AG09319 (cell line): ENCODE measurements at places on chromosomes 7 and 10.

- DNase-seq: no peak
Observed at GRCh38 chr10:98209441-98209840, 58.6 kb downstream of the LOXL4 start.

DNA sequence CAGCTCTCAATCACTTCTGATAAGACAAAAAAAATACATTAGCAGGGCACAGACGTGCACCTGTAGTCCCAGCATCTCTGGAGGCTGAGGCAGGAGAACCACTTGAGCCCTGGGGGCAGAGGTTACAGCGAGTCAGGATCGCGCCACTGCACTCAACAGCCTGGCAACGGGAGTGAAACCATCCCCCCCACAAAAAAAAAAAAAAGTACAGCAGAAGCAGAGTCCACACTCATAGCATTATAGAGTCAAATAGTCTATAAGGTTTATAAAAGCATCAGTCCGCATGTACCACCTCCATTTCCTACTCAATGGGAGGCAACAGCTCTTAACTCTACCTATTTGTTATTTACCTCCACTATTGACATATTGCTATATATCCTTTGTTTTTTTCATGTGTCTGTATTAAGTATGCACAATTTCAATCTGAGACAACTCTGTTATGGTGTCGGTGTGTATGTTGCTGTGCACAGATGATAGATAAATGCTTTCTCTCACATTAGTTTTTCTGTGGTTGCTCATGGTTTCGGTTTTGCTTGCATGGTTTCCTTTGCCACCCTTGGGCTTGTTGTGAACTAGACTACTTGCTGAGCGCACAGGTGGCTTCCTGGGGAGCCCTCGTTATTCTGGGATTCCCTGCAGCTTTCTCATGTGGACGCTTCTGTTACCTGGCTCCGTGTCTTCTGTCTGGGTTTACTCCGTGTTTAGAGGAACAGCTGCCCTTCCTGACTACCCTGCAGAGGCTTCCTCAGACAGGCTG lies 40.4 kb downstream of the PROSER2 start:
- no peak for DNase-seq

GRCh38 chr10:86684331-86685097 lies 16.2 kb downstream of the LDB3 start:
- no peak for DNase-seq

DNA sequence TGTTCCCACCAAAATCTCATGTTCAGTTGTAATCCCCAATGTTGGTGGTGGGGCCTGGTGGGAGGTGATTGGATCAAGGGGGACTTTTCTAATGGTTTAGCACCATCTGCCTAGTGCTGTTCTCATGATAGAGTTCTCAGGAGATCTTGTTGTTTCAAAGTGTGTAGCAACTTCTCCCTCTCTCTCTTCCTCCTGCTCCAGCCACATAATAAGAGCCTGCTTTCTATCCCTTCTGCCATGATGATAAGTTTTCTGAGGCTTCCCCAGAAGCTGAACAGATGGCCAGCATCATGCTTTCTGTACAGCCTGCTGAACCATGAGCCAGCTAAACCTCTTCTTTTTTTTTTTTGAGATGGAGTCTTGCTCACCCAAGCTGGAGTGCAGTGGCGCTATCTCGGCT lies 910.6 kb downstream of the KCNMA1 start:
- DNase-seq: no peak

- no peak for DNase-seq
Observed at GRCh38 chr7:156465186-156465585, 175.4 kb upstream of the RNF32 start.

DNA sequence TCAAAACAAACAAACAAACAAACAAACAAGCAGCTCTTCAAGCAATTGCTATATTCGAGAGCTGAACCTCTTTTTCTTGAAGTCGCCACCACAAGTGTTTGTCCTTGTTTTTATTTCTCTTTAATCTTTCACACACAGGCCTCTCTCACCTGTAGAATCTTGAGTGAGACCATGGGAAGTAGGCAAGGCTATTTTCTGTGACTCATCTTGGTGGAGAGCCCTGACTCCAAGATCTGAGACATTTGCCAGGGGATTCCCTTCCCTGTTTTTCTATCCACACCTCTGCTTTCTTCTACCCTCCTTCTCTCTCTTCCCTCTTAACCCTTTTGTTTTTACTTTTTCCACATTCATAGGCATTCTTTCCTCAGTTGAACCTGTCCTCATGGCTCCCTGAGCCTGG lies 8.0 kb upstream of the TAS2R60 start:
- no peak for DNase-seq

DNA sequence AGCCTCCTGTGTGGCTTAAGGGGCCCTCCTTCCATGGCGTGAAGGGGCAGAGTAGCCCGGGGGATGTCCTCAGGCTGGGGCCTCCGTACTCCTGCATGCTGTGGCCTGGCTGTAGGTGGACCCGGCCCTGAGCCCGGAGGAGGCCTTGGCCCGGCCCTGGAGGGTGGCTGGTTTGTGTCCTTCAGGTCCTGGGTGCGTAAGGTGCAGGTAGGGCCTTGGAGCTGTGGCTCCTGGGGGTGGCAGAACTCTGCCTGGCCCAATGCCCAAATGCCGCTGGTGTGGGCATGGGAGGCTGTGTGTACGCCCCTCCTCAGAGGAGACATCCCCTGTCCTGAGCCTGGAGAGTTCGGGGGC lies 26.9 kb upstream of the AMZ1 start:
- DNase-seq: no peak

GRCh38 chr7:4143511-4144171 lies 538.5 kb upstream of the FOXK1 start:
- no peak for DNase-seq

DNA sequence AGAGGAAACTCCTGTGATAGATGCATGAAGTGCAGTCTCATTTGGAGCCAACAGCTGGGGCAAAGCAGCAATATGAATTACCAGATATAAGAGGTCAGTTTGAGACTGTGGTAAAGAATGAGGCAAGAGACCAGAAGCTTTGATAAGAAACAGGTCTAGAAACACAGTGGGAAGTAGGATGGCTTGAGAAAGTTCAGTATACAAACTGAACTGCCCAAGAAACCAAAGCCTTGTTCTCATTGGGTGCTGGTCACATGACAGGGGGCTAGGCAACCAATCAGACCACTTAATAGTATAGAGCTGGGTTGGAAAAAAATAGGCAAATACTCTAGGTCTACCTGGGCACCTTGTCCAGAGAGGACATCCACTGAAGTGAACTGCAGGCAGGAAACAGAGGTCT lies 46.2 kb upstream of the PLCE1 start:
- DNase-seq: no peak

DNA sequence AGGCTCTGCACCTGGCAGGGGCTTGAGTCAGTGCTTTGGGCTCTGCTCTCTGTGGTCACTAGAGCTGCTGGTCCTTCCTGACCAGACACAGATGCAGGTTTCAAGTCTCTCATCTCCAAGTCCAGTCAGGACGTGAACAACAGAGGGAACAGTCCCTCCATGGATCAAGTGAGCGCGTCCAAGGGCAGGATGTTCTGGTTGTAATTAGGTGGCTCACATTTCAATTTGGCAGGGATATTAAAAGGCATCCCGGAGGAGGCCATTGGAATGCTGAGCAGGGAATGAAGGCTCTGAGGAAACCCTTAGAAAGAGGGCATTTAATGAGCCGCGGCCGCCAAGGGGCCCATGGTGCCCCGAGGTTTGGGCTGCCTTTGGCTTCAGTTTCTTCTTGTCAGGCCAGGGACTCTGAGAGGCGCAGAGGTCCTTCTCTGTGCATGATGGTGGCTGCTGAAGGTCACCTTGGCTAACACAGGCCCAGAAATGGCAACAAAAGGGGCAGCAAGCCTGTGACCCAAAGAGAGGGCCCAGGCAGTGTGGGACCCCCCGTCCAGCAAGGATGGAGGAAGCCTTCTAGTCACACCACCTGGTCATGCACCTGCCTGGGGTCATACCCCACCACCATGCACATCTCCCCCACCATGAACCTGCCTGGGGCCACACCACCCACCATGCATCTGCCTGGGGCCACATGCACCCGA lies 30.7 kb upstream of the INPP5A start:
- peak; percentile 83 for DNase-seq

DNA sequence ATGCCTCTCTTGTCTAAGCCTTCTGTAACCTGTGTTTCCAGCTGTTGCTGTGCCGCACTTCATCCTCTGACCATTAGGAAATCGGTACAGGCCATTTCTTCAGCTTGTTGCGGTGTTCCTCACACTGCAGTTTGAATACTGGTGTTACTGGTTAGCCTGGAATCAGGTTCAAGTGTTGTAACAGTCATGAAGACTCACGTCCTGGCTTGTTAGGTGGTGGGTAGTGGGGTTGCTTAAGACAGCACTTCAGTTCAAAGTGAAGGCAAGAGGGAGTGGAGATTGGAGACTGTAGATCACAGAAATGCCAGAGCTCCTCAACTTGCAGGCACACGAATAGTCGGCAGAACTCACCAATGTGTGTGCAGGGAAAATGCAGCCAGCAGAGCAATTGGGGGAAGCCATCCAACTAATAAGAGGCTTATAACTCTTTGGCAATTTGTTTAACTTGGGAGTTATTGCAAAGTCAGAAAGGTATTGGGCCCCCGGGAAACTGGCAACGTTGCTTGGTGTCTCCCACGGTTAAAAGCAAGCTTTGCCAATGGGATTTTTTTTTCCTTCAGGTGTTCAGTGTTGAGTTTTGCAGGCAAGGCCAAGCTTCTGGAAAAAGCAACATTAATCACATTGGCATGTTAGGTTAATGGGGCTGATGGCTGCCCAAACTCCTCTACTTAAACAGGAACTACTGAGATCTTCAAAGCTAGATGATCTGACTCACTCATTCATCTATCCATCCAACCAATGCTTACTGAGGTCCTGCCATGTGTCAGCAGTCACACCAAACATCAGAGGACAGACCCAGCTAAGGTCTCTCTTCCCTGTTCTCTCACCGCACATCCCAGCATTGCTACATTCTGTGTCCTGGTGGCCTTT lies 380.9 kb downstream of the GATA3 start:
- DNase-seq: no peak

GRCh38 chr7:46636022-46636421 lies 715.0 kb upstream of the IGFBP3 start:
- DNase-seq: no peak

GRCh38 chr10:79454259-79454658 lies 8.8 kb upstream of the ZCCHC24 start:
- DNase-seq: peak; percentile 75

- DNase-seq: no peak
Observed at GRCh38 chr7:17407229-17407628, 108.8 kb downstream of the AHR start.

DNA sequence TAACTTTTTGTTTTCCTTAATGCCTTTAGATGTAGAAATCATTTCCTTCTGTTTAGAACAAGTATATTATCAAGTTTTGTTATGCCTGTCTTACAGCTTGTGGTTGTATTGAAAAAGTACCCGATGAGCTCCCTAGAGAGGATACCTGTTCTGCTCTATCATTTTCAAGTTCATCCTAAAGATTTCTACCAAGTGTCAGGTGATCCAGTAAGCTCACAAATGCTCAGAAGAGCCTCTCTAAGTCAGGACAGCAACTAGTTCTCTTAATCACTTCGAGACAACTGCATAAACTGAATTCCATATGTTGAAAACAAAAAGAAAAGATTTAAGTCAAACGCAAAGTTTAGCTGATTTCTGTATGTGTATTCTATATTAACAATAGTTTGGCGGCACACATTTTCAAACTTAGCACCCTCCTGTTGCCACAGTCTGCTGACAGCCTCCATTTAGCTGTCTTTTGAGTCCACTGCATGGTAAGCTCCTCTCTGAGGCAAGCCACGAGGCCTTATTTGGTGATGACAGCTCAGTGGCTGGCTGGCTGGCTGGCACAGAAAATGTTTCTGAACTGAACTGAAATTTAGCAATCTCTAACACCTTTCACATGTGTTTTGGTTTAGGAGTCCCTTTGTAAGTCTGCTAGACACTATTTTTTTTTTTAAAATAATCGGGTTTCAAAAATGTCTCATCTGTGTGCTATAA lies 59.4 kb downstream of the SEMA3C start:
- peak; percentile 61 for DNase-seq

DNA sequence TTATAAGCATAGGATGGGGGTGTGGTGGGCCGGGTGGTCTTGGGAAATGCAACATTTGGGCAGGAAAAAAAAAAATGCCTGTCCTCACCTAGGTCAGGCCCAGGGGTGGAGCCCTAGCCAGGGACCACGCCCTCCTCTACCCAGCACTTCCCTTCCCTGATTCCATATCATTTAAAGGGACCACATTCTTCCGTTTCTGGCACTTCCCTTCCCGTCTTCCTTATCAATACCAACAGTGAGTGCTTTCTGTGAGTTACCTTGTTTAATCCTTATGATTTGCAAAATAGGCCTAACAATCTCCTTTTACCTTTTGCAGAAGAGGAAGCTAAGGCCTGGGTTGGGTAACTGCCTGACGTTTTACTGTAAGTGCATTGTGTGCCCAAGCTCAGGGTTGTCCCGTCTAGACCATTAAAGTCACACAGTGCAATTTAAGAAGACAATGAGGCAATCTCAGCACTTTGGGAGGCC lies 16.7 kb upstream of the C10orf95 start:
- DNase-seq: no peak

GRCh38 chr10:79383974-79384606 lies 36.8 kb downstream of the PPIF start:
- DNase-seq: no peak

- DNase-seq: no peak
Observed at GRCh38 chr10:79162861-79163665, 94.3 kb downstream of the ZMIZ1 start.

DNA sequence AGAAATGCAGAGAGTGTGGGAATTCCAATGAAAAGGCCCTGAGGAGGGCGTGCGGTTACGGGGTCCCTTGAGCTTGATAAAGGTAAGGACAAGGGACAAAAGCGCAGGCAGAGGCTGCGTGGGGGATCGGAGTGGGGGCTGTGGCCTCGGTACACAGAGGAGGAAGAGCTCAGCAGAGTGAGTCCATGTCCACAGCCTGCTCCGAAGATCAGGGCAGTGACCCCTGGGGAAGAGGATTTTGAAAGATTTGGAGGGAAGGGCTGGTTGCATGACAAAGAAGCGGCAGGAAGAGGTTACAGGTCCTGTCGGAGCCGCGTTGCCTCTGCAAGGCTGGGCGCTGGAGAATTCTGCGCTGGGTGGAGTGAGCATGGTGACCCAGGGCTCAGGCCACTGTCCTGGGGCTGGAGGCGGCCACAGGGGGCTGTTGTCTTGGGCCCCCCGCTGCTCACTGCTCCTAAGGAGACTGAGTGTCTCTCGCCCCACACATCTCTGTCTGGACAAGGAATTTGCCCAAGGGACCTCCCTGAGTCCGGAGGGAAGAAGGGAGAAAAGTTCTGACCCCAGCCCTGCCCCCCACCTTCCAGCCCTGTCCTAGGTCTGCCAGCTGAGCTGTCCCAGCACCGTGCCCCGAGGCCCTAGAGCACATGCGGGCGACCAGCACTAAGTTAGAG lies 69.8 kb upstream of the INSIG1 start:
- no peak for DNase-seq

- DNase-seq: no peak
Observed at GRCh38 chr7:134828361-134828760, 48.9 kb downstream of the CALD1 start.
